ENCODE measurements at places on chromosomes 16 and 17.
A peak's percentile ranks its signal among the peaks of the same experiment; 100 is the strongest.

GRCh38 chr17:58121925-58122324 is 26.3 kb upstream of the OR4D1 start:
- no peak for DNase-seq

GRCh38 chr17:57451643-57452042 is 195.3 kb downstream of the MSI2 start:
- DNase-seq, result no peak

- no peak for DNase-seq
Measured at GRCh38 chr17:16977932-16978331, 6.0 kb upstream of the TNFRSF13B start.

- peak; percentile 6 for DNase-seq
Measured at GRCh38 chr16:66357523-66357928, 9.0 kb upstream of the CDH5 start.

DNA sequence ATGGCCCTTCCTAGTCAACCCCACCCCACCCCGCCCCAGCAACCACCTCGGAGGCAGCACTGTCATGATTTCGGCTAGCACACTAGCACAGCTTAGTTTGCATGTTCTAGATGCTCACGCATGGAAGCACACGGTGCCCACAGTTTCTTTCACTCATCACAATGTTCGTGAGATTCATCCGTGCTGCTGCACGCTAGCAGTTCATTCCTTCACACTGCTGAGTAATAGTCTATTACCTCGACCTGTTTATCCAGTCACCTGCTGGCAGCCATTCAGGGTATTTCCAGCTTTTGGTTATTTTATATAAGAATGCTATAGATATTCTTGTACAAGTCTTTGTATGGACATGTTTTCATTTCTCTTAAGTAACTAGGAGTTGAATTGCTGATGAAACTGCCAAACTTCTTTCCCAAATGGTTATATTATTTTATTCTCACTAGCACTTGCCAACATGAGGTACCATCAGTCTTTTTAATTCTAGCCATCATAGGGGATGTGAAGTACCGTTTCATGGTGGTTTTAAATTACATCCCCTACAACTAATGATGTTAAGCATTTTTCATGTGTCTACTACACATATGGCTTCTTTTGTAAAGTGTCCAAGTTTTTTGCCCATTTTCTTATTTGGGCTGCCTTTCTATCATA is 75.7 kb downstream of the CYTH1 start:
- DNase-seq, result no peak

DNA sequence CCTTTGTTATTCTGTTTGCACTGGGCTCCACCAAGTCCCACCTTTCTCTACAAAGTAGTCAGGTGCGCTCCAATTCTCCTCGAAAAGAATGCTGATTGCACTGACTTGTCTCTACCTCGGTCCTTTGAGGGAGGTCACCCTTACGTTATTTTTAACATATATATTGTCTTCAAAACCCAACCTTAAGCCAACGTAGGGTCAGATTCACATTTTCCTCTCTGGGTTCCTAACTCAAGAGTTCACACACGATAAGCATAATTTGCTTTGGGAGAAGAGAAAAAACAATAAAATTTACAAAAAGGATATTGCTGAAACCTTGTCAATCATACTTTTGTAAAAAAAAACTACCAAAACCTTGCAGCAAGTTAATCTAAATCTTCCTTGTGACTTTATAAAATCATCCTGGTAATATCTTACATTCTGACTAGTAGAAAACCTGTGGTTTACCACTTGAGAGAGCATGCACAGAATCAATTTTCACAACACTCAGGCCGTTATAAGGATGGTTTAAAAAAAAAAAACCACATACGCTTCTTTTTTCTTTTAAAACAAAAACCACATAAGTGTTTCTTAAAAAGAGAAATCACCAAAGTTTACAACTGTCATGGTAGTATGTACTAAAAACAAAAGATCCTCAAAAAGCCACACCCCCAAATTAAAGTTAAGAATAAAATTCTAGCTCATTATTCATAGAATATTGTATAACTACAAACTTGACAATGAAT is 72.2 kb upstream of the TRAP1 start:
- DNase-seq, result no peak

- no peak for DNase-seq
Measured at GRCh38 chr17:3966720-3967363, 2.6 kb upstream of the ATP2A3 start.

GRCh38 chr17:51398128-51398525 is 137.8 kb downstream of the UTP18 start:
- no peak for DNase-seq

- no peak for DNase-seq
Measured at GRCh38 chr17:61362852-61363600, 36.6 kb upstream of the TBX2 start.

GRCh38 chr17:48513097-48513496 is 17.7 kb downstream of the HOXB1 start:
- DNase-seq, result no peak

GRCh38 chr17:9924735-9925191 is 19.7 kb upstream of the RCVRN start:
- no peak for DNase-seq

DNA sequence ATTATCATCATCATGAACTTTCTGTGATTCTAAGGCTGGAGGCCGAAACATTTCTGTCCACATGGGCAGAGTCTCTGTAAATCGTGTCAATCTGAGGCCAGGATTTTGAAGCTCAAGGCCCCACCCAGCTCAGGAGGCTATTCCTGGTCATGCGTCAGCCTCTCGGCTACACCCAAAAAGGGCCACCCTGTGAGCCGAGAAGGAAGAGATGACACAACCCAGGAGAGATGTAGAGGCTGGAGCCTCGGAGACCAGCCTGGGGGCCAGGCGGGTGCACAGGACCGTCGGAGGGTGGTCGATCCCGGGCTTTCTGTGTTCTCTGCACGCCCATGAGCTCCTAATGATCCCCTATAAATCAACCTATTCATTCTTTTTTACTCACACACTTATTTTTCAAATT is 1.1 kb upstream of the CACNG1 start:
- DNase-seq, result no peak

DNA sequence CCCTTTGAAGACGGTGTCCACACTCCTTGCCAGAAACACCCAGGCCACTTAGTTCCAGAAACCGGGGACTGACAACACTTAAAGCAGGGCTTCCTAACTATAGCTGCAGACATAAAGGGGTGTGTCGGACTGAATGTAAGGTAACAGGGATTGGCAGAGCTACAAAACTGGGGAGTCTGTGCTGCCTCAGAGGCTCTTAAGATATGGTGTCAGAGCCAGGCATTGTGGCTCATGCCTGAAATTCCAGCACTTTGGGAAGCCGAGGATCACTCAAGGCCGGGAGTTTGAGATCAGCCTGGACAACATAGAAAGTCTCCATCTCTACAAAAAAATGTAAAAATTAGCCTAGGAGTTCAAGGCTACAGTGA is 14.2 kb upstream of the NLRC3 start:
- DNase-seq, result no peak

- no peak for DNase-seq
Measured at GRCh38 chr16:75256059-75256571, 4.7 kb upstream of the BCAR1 start.

DNA sequence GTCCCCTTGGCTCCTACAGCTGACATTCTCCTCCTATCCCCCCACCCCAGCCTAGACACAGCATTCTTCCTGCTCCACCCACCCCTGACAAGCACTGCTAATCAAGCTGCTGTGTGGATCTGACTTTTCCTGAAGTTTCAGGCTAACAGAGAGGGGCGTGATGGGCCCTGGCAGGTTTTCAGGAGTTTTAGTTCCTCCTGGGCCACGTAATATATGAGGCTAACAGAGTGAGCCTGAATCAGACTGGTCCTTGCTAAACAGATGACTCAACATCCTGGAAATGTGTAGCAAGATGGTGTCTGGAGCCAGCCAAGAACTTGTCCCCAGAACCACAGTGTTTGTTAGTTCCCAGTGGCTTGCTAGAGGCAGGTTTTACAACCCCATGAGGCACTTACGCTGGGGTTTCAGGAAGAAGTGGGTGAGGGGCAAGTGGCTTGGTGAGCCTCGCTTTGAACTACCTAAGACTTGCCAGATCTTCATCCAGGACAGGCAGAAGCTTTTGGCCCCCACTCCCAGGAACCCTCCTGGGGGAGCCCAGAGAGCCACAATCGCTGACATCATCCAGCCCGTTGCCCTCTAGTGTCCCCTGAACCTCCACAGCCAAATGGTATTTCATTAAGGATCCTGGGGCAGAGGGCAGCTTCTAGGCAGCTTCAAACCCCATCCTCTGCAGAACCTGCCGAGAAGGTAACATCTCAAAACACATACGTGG is 15.9 kb downstream of the TMEM92 start:
- DNase-seq, result no peak

GRCh38 chr16:19210968-19211367 is 42.9 kb downstream of the SYT17 start:
- DNase-seq, result no peak

GRCh38 chr16:86039606-86040005 is 140.6 kb downstream of the IRF8 start:
- no peak for DNase-seq

DNA sequence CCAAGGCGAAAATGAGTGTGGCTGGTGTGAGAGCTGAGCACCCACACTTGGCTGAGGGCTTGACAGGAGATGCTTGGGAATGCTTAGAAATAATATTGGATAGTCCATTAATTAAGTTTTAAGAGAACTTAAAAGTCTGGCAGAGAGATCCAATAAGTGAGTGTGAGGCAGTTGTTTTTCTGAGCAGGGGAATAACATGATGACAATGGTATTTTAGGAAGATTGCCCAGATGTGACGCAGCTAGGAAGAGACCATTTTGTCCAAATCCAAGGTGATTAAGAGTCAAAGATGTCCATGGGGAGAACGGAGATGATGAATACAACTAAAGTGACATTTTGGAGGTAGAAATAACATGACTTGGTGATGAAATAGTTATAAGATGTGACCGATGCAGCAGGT is 102.8 kb upstream of the AXIN2 start:
- no peak for DNase-seq

- no peak for DNase-seq
Measured at GRCh38 chr17:75773121-75773807, 8.3 kb upstream of the GALK1 start.

- no peak for DNase-seq
Measured at GRCh38 chr16:18852647-18853046, 51.3 kb upstream of the ARL6IP1 start.

DNA sequence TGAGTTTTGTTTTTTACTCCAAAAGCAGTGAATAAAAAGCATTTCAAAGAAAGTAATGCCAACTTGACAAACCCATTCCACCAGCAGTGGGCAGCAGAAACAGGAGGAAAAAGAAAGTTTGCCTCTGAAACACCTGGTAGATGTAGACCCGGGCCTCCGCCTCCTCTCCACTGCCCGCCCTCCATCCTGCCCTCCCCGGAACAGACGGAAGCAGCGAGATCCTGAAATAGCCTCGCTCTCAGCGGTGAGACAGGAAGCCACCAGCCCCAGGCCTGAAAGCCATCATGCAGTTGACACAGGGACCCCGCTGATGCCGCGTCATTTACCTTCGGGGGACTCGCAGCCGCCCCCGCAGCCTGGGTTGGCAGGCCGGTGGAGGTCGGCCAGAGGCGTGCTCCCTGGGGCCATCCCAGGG is 67.8 kb downstream of the C16orf78 start:
- DNase-seq, result peak; percentile 27

- DNase-seq, result no peak
Measured at GRCh38 chr16:27236635-27237218, 31.8 kb downstream of the NSMCE1 start.

DNA sequence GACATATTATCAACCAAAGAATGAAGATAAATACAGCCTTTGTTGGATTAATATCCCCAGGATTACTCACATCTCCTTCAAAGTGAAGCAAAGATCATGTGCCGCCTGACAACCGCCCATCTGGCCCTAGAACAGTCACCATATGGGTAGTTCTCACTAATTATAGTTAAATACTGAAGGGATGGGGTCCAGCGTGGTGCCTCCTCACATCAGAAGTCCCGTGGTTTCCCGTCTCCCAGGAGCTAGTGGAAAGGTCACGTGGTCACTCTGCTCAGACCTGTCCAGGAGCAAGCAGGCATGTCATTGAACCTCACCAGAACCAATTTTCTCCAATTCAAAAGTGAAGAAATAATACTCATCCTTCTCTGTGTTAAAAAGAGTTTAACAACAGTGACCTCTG is 434.5 kb downstream of the SHISA9 start:
- no peak for DNase-seq

- DNase-seq, result no peak
Measured at GRCh38 chr17:9424071-9424640, 151.5 kb downstream of the STX8 start.

GRCh38 chr17:6496640-6497441 is 52.6 kb downstream of the PIMREG start:
- no peak for DNase-seq

DNA sequence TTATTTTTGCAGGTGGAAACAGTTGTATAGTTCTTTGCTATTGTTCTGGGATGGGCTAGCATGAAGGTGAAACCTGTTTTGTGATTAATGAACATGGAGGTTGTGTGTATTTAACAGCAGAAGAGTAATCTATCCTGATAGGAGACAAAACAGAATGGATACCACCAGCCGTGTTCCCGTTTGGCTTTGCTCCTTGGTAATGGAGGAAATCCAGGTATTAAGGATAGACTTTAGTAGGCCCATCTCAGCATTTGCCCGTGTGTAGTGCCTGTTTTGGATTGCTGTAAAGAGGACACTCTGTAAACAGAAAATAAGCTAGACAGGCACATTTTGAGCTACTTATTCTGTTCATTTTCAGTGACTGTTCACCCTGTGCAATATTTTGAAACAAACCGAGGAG is 215.1 kb downstream of the RBFOX1 start:
- DNase-seq, result no peak

GRCh38 chr17:56521414-56522141 is 71.9 kb upstream of the NOG start:
- DNase-seq, result no peak

GRCh38 chr16:79600638-79601091 is at the start of gene MAF:
MAF (minus strand) TSS chr16:79600737; CDS start chr16:79599902, 835 bp downstream.
- DNase-seq, result peak; percentile 76

DNA sequence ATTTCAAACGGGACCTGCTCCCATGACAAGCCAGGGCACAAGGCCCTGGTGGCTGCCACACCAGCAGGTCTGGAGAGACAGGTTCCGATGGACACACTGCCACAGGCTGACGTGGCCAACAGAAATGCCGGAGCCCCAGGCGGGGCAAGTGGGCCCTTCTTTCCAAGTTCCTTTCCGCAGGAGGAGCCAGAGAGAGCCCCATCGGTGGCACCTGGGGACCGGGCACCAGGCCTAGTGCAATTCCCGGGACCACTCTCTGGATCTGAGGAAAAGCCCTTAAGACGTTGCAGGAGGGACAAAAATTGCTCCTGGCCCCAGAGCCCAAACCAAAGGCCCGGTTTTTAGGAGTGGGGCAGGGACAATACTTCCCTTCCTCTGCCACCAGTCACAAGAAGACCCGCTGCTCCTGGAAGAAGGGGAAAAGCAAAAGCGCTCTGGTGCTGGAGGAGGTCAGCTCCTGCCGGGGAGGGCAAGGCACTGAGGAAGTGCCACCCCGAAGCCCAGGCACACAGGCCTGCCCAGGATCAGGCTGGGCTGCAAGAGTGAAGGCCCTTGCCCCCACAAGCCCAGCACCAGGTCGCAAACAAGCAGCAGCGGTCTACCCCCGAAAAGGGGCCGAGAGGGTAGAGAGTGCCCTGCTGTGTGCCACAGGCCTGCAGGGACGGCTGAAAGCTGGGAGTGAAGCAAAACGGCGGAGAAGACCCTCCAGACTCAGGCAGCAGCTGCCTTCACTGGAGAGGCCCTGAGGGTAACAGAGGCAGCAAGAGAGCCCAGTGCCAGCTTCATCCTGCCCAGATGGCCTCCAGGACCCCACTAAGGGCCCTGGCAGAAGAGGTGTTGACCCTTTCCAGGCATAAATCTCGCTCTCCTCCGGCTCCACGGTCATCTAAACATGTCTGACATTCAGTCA is 29.1 kb downstream of the MAP1LC3B start:
- no peak for DNase-seq

- no peak for DNase-seq
Measured at GRCh38 chr17:67280279-67280678, 35.3 kb upstream of the HELZ start.

All from stimulated activated CD4-positive, alpha-beta T cell treated with anti-CD3 and anti-CD28 coated beads, Interleukin-12 subunit alpha, Interleukin-12 subunit beta, amount 100 ng/mL, for 4 hours (primary cell).